ENCODE measurements at places on chromosomes 6 and 20.
A peak's percentile ranks its signal among the peaks of the same experiment; 100 is the strongest.

- DNase-seq = no peak
Observed at GRCh38 chr6:15317934-15318902, 72.3 kb downstream of the JARID2 start.

DNA sequence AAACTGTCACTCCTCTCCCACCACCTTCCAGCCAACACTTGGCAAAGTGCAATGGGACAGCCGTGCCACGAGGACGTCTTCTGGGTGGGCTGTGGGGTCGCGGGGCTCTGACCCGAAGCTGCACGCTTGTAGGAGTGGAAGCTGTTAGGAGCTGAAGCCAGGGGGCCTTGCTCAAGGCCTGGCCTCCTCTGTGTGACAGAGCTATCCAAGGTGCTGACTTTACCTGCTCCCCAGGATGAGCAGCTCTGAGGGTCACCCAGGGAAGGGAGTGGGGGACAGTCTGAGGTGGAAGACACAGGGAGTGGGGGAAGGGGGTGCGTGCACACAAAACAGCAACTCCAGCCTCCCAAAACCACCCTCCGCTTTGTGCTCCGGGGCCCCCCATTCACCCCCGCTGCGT, 17.5 kb upstream of the CHRNA4 start:
- DNase-seq = no peak

- peak; percentile 66 for DNase-seq
Observed at GRCh38 chr6:143755301-143755744, 77.6 kb downstream of the PHACTR2 start.

GRCh38 chr6:41215777-41216176, 12.4 kb upstream of the TREML4 start:
- DNase-seq = no peak

GRCh38 chr6:17867880-17868279, 119.6 kb downstream of the KIF13A start:
- DNase-seq = no peak

DNA sequence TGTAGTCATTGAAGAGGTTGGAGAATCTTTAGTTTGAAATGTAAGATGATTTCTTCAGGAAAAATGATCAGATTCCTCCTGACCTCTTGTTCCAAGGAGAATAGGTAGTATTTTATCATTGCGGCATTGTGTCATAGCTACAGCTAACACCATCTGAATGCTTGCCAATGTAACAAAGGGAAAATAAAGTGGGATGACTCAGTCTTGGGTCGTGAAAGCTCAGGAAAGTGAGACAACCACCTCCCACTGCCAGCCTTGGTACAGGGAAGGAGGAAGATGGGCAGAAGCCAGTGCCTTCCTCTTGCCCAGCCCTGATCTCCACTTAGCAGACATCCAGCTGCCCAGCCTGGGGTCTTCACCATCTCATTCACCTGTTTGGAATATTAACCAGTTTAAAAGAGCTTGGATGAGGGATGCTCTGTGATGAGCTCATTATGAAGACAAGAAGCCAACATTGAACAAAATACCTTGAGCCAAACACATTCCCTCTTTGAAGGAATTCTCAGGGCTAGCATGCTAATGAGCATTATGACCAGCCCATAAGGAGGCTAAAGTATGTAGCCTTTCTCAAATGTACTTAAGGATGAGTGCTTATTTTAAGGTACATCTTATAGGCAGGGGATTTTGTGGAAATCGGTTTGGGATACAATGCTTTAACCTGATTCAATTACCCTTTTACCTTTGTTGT, 40.0 kb upstream of the APCDD1L start:
- DNase-seq = no peak

GRCh38 chr20:20549267-20549612, 163.2 kb downstream of the RALGAPA2 start:
- no peak for DNase-seq

DNA sequence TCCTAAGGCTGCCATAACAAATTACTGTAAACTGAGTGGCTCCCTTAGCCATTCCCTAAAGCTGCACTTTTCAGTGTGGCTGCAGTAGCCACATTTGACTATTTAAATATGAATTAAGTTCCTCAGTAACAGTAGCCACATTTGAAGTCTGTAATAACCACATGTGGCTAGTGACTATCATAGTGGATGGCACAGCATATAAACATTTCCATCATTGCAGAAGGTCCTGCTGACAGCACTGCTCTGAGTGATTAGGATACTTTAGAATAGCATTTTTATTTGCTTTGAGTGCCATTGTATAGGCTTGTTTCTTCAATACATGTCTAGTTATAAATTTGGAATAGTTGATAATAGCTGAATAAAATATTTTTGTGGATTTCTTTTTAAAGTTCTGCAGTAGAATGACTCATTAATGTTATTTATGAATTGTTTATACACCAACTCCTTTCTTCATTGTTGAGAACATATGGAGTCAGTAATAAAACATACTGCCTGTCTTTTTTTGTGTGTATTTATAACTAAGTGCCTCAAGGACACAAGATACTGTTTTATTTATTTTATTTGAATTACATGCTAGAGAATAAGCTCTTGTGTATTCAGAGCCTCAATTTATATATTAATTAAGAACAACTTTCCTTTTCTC, 217.2 kb downstream of the CDKAL1 start:
- no peak for DNase-seq

DNA sequence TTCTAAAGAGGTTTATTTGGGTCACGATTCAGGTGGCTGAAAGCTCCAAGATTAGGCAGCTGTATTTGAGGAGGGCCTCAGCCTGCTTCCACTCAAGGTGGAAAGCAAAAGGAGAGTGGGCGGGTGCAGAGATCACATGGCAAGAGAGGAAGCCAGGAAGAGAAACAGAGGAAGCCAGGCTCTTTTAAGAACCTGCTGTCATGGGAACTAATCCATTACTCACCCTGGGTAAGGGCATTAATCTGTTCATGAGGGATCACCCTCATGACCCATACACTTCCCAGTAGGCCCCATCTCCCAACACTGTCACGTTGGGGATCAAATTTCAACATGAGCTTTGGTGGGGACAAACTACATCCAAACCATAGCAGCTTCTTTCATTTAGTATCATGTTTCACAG, 53.9 kb downstream of the DHX35 start:
- no peak for DNase-seq

- no peak for DNase-seq
Observed at GRCh38 chr6:101352316-101352715, 41.2 kb upstream of the GRIK2 start.

DNA sequence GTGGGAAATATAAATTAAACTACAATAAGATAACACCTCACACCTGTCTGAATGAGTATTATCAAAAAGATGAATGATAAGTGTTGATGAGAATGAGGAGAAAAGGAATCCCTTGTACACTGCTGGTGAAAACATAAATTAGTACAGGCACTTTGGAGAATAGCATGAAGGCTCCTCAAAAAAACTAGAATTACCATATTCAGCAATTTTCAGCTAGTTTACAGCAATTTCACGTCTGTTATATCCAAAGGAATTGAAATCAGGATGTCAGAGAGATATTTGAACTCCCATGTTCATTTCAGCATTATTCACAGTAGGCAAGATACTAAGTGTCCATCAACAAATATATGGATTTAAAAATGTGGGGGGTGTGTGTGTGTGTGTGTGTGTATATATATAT, 292.6 kb downstream of the CLVS2 start:
- DNase-seq = no peak

DNA sequence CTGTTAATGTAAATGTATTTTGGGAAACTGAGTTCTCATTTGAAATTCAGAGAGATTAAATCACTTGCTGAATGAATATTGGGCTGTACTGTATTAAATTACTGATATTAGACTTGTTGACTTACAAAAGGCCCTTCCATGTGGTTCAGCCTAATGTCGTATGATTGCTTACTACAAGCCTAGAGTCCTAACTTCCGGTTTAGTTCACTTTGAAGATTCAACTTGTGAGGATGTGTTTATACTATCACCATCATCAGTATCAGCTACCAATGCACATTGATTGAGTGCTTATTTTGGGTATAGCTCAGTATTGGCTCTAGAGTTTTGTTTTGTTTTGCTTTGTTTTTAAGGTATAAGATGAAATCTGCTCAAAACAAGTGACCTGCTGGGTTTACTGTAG, 48.3 kb downstream of the FAM217A start:
- no peak for DNase-seq

DNA sequence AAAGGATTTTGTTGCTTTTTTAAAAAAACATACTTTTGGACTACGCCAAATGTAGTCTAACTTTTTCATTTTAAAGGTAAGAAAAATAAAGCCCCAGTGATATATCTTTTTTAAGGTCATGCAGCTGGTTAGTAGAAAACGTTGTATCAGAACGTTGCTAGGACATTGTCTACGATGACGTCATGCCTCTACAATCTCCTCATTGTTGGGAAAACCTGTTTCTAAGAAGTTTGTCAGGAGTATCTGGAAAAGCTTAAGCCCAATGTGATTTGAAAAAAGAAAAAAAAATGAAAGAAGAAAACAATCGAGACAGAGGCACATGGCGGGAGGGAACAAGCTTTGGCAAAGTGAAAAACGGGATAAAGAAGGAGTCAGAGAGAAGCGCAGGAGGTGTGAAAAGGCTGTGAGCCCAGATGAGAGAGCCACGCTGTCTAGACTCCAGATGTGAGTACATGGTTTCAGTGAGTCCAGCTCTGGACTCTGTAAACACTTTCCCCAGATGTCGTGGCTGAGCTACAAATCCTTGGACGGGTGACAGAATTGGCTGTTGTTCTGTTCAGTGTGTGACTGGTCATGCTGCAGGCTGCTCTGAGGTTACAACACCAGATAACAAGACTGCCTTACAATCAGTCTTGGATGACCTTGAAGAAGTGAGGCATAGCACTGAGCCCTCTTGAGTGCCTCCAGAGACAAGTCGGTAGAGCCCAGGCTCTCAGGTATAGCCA, 656.7 kb upstream of the ID4 start:
- DNase-seq = peak; percentile 55

- no peak for DNase-seq
Observed at GRCh38 chr6:111468329-111469012, 14.5 kb downstream of the REV3L start.

GRCh38 chr20:42401613-42402012, 783.4 kb upstream of the CHD6 start:
- no peak for DNase-seq

DNA sequence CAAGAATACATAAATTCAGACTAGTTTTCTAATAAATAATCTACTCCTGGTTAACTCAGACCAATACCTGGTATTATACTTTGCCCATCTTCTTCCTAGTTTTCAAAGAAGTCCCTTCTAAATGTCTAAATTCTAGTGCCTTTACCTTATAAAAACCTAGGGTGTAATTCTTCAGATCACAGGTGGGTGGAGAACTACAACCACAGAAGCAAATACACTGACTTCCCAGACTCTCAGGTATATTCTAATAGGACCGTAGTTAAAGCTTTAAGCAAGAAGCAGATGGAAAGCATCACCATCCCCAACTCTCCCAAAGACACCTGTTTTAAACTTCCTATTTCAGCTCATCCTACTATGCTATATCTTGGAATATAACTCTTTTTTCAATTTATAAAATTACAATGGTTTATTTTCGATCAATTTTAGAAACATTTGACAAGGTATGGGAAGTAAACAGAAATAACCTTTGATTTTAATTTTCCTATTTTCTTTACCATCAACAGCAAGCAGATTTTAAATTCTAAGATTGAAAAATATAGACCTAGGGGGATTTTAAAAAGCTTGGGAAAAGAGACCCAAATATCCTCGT, 15.8 kb downstream of the MAN1A1 start:
- DNase-seq = no peak

DNA sequence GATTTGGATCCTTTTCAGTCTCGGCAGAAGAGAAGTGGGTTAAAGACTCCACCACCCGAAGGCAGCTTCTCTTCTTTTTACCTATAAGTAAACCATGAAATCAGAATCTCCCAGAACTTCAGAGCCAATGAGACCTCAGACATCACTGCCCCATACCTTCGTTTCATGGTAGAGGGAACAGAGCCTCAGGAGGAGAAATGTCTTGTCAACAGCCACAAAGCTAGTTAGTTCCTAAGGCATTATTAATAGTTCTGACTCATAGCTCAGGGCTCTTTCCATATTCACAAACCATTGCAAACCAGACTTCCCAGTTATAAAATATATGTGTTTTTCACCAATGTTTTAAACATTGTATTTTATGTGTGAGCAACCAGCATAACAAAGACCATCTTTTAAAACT, 118.7 kb upstream of the RIPOR2 start:
- DNase-seq = no peak

DNA sequence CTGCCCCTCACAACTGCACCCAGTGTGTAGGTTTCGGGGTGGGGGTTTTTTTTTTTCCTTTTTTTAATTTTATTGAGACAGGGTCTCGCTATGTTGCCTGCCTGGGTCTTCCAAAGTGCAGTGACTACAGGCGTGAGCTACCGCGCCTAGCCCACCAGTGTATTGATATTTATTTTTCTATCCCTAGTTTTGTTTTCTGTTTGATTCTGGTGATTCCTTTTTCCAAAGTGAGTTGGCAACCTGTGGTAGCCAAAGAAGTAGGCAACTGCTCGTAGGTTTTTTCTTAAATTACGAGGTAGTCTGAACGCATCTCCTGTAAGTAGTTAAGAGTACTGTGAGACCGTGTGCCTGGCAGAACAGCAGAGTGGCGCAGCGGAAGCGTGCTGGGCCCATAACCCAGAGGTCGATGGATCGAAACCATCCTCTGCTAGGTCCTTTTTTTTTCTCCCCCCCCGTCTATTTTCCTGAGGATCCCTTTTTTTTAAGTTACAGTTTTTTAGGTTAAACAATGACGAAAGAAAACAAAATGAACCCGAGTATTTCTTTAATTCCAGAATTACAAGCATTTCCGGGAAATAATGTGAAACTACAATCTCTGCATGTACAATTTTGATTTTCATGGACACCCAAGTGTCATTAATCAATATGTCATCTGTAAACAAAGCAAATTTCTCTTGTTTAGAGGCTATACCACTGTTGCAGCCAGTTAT, 78.7 kb upstream of the BTN3A2 start:
- peak; percentile 90 for DNase-seq

GRCh38 chr6:151236668-151237401, 2.9 kb upstream of the AKAP12 start:
- no peak for DNase-seq

GRCh38 chr6:13352165-13352564, 23.8 kb upstream of the TBC1D7 start:
- no peak for DNase-seq

- DNase-seq = no peak
Observed at GRCh38 chr6:34583861-34584604, 27.9 kb upstream of the SPDEF start.

GRCh38 chr6:107695061-107695720, 128.9 kb downstream of the SCML4 start:
- no peak for DNase-seq

DNA sequence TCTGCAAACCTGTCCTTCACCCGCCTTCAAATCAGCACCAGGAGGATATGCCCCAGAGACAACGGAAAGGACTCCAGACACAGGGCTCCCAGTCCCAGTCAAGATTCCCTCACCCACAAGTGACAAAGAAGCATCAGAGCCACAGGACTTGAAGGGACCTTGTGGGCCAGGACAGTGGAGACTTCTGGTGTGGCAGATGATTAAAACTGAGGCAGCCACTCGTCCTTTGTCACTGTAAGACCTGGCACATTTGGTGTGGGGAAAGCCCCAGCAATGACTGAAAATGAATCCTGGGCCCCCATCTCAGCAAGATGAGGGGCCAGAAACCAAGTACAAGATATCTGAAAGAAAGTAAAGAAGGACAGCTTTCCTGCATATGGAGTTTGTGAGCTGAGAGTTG, 15.6 kb upstream of the GMPR start:
- no peak for DNase-seq

All from ureter (tissue), 1 donor.